ENCODE measurements at places on chromosomes 2 and 18.

DNA sequence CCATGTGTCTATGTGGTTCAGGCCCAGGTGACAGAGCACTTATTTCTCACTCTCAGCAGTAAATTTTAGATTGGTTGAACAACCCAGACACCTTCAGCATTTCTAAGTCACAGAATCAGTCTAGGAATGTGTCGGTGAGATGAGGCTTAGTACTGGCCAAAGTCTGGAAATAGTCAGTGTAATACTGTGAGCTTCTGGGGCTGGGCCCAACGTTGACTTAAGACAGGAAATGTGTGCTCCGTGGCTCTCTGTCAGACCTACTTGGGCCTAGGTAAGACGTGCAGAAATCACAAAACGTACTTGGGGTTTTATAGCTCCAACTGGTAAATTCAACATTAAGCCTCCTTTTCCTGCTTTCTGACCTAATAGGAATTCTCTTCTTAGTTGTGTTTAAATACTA lies 160.3 kb upstream of the COL3A1 start:
- no peak for DNase-seq

DNA sequence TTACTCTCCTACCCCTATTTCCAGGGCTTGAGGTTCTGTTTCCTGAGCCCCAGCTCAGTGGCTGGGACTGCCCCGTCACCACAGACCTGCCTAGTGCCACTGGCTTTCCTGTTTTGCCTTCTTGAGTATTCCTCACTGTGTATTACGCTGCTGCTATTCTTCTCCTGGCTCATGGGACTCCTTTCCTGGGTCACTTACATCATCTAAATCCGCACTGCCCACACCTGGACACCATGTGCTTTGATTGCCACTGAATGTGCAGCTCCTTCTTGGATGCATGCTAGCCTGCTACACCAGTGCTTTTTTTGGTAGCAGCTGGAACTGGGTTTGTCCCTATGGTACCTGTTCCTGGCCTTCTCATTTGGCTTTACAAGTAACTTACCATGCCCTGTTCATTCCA lies 96.6 kb upstream of the PTPRM start:
- no peak for DNase-seq

DNA sequence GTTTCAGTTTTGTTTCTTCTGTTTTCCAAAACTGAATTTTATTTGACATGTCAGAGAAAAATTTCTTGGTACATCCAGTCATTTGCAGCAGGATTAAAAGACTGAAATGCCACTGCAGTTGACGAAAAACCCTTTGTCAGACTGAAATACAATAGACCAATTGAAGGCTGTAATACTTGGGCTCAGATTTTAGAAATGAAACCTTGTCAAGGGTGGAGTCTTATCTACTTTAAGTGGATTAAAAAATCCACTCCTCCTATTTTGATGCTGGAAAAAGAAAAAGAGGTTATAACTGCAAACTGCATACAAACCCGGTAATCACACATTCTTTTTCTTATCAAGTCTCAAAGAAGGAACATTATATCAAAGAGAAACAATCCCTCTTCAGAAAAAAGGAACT lies 80.2 kb upstream of the NEUROD1 start:
- DNase-seq = no peak

DNA sequence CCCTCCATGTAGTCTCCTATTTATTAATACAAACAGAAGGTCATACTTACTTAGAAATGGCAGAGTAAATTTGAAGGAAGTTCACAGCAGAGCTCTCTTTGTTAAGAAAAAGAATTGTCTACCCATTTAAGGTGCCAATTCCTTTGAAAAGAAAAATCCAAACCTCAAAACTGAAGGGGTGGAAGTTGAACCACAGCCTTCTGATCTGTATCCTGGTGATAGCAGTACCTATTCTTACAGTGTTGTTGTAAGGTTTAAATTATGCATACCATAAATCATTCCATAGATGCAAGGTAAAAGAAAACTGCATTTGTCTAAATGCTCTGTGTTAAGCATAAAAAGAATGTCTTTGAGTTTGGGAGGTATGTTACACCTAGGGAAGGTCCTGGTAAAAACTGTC lies 47.6 kb downstream of the COBLL1 start:
- DNase-seq = no peak

GRCh38 chr2:1482253-1482675 lies 69.0 kb downstream of the TPO start:
- DNase-seq = no peak

GRCh38 chr18:9133225-9133624 lies 3.4 kb upstream of the ANKRD12 start:
- no peak for DNase-seq

DNA sequence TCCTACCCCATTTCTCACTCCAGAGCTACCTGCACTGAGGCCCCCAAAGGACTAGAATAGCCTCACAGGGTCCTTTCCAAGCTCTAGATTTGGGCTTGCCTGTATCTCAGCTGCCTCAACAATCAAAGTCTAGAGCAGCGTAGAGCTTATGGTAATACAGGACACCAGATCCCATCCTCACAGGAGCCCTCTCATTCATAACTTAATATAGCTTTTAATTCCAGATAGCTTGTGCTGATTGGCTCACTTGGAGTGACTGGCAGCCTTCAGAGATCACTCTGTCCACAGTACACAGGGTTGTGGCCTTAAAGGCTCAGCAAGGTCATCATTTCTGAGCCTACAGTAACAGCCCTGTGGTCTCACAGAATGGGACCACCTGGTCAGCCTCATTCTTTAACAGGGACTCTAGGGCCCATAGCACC lies 51.4 kb downstream of the ZFP36L2 start:
- DNase-seq = no peak

DNA sequence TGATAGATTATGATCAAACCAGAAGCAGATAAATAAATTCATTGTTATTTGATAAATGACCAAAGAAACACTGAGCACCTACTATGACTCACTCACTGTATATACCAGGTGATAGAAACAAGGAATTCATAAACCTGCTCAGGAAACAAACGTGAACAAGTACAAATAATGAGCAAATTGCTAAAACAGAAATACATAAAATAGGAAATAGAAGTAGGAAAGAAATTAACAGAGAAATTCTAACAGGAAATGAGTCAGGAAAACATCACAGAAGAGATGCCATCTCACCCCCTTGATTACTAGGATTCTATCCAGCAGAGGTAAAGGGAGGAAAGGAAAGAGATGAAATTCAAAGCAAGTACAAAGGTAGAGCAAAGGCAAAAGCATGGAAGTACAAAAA lies 31.3 kb downstream of the EXOC6B start:
- DNase-seq = no peak

DNA sequence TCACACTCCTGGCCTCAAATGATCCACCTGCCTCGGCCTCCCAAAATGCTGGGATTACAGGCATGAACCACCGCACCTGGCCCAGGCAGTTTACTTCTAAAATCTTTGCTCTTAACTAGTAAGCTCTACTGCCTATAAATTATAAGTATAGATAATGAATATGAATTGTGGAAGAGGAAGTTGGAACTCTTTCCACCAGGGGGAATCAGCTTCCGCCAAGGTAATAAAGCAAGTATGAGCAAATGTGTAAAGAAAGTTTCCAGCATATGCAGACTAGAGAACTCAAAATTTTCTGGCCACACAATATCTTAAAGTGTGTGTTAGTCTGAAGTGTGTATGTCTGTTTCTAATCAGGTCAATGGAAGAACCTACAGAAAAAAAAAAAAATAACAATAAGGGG lies 68.1 kb downstream of the RMDN2 start:
- DNase-seq = no peak

- no peak for DNase-seq
Measured at GRCh38 chr2:150140777-150141176, 346.7 kb downstream of the RND3 start.

- DNase-seq = no peak
Measured at GRCh38 chr2:202064171-202064880, 8.7 kb upstream of the KIAA2012 start.

- DNase-seq = no peak
Measured at GRCh38 chr2:147051814-147052213, 793.0 kb upstream of the ACVR2A start.

GRCh38 chr2:39394516-39394961 lies 42.5 kb downstream of the MAP4K3 start:
- DNase-seq = no peak

GRCh38 chr18:3875961-3876360 lies 426.0 kb downstream of the TGIF1 start:
- no peak for DNase-seq

DNA sequence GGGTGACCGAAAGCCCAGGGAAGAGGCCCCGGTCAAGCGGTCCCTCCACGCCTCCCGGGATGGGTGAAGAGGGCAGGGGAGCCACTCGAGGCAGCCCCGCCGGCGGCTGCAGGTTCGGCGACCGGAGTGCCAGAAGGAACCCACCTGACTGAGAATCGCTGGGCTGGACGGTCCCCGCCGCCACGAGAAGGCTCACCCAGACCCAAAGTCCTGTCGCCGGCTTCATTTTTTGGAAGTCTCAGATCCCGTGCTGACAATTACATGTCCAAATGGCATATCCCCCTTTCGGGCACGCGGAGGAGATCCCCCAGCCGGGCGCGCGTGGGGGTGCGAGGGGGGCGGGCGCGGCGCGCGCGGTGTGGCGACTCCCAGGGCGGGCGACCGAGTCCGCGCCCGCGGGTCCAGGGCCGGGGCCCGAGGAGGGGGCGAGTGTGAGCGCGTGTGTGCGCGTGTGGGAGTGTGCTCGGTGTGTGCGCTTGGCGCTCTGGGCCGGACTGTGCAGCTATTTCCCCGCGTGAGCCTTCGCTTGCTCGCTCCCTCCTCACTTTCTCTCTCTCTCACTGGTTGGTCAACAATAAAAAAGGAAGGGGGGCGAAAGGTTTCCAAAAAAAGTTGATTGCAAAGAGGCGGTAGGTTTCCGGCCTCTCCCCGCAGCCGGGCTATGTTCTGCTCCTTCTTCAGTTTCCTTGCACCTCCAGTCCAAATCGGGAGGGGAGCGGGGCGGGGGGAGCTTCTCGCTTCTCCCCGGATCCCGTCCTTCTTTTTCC lies at the start of gene ERBB4:
ERBB4 (minus strand) TSS at position 498 of the 767 bp plus-strand sequence; CDS start at position 226, 272 bp downstream.
- DNase-seq = no peak

DNA sequence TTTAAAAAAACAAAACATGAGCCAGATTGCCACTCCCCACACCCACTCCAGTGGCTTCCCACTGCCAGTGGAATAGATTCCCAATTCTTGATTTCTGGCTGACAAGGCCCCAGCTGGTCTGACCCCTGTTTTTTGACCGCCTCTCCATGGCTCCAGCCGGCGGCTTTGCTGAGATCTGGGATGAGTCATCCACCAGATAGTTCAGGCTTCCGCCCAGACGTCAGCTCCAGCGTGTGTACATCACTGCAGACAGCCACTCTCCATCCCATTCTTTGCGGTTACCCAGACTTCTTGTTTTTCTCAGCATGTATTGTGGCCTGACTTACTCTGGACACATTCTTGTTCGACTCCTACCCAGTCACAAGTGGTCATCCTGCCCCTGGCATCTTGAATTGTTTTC lies 227.9 kb downstream of the GBX2 start:
- no peak for DNase-seq

- DNase-seq = no peak
Measured at GRCh38 chr2:7612969-7613368, 695.8 kb downstream of the RNF144A start.

- DNase-seq = no peak
Measured at GRCh38 chr2:9703701-9704221, 73.0 kb upstream of the YWHAQ start.

DNA sequence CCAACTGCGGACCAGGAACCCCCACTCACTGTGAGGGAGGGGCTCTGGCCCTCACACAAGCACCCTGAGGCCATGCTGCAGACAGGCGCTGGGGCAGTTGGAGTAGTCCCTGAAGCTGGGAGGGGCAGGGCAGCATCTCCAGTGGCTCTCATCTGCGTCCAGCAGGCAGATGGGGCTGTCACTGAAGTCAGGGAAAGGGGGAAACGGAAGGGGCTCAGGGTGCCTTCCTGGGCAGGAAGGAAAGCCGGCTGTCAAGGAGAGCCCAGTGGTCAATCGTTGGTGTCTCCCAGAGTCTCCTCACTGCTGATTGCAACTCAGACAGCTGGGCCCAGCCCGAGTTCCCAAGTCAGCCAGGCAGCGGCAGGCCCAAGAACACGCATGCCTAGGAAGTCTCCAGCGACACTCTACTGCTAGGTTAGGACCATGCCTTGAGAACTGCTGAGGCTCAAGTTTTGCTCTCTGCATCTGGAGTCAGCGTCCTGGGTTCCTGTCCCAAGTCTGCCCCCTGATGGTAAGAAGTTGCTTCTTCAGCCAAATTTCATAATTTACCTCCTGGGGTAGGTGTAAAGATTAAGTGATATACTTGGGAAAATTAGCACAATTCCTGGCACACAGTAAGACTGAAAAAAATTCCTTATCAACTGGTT lies 27.4 kb upstream of the NMUR1 start:
- DNase-seq = peak; percentile 43

DNA sequence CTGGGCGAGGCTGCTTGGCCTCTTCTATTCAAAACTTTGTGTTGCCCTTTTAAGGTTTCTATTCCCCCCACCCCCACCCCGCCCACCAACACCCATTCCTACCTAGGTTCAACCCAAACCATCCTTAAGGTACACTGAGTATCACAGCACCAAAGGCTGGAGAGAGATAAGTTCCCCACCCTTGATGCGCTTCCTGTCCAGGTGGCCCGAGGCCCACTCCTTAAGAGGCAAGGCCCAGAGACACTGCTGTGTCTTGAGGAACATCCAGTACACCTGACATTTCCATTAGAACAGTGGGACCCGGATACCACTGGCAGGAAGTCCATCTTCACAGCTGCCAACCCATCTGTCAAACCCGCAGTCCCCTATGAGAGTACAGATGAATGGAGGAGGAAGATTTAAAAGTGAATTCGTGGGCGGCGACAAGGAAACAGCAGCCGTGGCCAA lies 277 bp upstream of the INPP1 start:
- no peak for DNase-seq

DNA sequence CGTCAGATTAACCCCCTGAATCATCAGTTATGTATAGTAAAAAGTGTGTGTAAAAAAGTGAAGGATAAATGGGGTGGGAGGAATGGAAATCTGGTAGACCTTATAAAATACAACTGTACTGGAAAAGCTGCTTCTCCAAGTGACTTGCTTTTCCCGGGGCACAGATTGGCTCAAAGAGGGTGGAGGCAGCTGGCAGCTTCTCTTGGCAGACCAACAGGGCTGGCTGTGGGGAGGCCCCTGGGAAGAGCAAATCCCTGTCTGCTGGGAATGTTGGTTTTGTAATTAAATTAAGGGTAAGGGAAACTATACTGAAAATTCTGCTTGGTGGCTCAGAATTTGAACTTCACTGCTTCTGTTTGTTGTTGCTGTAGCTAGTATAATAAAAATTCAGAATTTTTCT lies 154.2 kb upstream of the DLX2 start:
- DNase-seq = no peak

DNA sequence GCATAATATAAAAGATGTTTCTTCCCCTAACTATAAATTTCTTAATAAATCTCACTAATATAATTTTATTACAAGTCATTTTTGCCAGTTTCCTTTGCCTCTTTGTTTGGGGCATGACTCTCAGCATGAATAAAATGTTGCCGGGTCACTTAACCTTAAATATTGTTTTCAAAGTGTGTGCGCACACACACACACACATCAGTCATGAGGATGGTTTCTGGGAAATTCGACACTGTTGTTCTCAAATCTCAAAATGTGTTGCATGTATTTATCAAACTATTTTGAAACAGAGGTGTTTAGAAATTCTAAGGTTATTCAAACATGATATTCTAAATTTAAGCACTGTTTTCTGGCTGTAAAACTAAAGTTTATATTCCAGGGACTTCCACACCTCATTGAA lies 31.5 kb downstream of the FAP start:
- no peak for DNase-seq

GRCh38 chr2:83742117-83742782 lies 716.8 kb downstream of the SUCLG1 start:
- no peak for DNase-seq

All from stimulated activated CD4-positive, alpha-beta T cell treated with anti-CD3 and anti-CD28 coated beads, Interleukin-2, amount 100 ng/mL, for 4 hours (primary cell).